ENCODE measurements at places on chromosomes 1 and 21.

DNA sequence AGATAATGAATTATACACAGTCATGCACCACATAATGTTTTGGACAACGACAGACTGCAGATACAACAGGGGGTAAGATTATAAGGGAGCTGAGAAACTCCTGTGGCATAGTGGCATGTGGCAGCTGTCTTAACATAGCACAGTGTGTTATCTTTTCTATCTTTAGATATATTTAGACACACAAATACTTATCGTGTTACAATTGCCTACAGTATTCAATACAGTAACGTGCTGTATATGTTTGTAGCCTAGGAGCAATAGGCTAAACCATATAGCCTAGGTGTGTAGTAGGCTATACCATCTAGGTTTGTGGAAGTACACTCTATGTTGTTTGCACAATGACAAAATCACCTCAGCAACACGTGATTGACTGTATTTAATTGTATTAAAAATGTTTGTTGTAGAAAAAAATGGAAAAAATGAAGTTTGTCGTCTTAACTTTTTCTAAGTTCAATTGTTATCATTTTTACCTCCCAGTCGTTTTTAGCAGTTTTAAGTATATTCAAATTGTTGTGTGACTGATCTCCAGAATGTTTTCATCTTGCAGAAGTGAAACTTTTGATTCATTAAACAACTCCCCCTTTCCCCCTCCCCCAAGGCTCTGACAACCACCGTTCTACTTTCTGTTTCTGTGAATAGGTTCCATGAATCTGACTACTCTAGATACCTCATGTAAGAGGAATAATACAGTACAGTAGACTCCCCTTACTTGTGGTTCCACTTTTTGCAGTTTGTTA, 351.0 kb upstream of the B3GALT2 start:
- DNase-seq, result peak; percentile 76

- no peak for DNase-seq
Measured at GRCh38 chr1:85494904-85495266, 29.9 kb upstream of the DDAH1 start.

DNA sequence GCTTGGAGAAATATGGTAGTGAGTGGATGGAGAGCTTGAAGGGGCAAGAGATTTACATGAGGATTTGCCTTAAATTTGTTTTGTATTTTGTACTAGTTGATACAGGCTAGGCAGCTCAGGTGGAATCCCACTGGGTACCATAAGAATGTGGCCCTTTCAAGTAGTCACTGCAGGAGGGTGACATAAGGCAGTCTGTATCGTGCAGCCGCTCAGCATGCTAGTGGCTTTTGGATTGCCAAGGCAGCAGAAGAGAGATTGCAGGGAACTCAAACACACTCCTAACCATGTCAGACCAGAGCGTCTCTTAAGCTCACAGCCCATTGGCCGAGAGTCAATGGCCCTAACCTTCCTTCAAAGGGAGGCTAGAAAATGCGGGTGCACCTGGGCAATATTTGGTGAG, 420.0 kb downstream of the ADGRL2 start:
- DNase-seq, result no peak

- no peak for DNase-seq
Measured at GRCh38 chr1:229642376-229642775, 16.3 kb downstream of the URB2 start.

- no peak for DNase-seq
Measured at GRCh38 chr1:175708787-175709186, 34.6 kb downstream of the TNR start.

- no peak for DNase-seq
Measured at GRCh38 chr1:224785622-224786021, 143.9 kb upstream of the DNAH14 start.

- DNase-seq, result no peak
Measured at GRCh38 chr21:37341254-37341960, 25.2 kb upstream of the DYRK1A start.

DNA sequence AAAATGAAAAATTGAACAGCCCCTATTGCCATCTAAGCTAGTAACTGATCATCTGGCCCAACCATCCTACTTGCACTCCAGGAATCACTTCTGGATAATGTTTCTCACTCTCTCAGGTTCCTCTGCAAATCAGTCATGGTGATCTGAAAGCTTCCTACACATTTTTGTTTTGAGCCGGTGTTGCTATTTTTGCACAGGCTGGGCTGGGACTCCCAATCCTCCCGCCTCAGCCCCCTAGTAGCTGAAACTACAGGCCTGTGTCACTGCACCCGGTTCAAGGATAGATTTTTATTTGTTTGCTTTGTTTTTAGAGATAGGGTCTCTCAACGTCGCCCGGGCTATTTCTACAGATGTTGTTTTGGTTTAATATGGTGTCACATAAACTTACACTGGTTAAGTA, 40.5 kb upstream of the HMCN1 start:
- DNase-seq, result no peak

- DNase-seq, result peak; percentile 22
Measured at GRCh38 chr1:200530623-200531261, 89.8 kb downstream of the KIF14 start.

DNA sequence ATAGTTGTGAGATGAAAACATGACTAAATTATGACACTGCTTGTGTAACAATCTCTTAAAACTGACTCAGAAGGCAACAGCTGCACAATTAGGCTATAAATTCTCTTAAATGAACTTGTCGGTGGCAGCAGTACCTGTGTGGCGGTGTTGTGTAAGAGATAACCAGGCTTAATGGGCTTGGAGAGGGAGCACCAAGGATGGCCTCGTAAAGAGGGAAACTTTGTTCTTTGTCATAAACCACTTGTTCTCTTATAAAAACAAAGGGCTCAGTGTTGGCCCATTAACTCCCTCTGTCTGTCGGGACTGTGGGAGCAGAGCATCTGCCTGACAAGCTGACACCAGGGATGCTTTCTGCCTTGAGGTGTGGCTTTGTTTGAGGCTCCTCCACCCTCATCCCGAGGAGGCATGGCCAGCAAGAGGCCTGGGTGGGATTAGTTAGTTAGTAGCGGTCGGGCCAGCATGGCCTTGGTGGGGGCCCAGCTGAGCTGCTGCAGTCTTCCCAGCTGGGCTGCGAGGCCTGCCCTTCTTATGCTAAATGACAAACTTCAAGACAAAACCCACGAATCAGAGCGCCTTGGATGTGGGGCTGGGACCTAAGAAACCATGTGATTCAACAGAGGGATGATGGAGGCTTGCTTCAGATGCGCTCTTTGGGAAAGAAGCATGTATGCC, 171.4 kb downstream of the CAMTA1 start:
- no peak for DNase-seq

DNA sequence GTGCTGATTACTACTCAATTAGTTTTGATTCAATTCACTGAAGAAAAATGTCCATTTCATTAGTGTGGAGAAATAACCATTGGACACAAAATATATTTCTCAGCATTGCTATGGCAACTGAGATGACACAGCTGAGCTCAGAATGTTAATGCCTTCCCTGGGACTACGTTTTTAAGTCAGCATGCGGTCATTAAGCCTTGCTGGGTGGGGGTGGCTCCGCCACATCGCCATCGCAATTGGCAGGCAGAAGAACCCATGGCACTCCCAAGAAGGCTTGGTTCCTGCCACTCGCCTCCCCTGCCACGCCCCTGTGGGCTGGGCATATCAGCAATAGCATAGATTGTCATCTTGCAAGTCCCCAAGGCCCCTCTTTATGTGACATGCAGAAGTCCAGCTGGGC, 256.7 kb upstream of the CAMK1G start:
- no peak for DNase-seq

GRCh38 chr21:24561291-24561690, 1046.0 kb downstream of the MRPL39 start:
- DNase-seq, result no peak

DNA sequence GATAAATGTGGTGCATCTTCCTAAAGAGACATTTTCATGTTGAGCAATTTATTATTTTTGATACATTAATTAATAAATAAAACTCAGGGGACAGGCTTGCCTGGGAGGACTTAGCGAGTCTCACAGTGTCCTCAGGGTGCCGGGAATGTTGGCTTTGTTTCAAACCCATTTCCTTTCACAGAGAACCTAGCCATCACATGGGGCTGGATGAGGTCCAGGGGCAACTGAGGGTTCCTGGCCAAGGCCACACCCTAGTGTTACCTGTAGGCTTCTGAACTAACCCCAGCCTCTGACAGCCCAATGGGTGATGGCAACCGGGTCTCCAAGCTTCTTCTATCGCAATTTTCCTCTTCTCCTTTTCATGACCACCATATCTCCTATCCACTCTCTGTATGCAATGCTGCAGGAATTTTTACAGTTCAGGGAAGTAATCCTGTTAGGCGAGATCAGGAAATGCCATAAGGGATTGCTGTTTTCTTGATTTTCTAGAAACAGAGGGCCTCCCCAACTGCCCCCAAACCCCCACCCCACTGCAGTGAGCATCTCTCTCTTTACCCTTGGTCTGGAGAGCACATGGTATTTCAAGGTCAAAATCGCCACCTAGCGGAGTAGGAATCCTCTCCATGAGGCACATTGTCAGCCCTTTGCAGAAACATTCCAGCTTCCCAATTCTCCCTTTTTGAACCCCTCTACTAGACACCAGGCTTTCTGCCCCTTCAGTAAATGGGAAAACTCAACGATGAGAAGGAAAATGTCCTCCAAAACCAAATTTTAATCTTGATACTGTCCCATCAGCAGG, 22.1 kb upstream of the SMYD3 start:
- DNase-seq, result no peak

GRCh38 chr1:96296991-96297390, 424.6 kb upstream of the PTBP2 start:
- DNase-seq, result no peak

- no peak for DNase-seq
Measured at GRCh38 chr1:218259800-218260199, 25.3 kb upstream of the RRP15 start.

DNA sequence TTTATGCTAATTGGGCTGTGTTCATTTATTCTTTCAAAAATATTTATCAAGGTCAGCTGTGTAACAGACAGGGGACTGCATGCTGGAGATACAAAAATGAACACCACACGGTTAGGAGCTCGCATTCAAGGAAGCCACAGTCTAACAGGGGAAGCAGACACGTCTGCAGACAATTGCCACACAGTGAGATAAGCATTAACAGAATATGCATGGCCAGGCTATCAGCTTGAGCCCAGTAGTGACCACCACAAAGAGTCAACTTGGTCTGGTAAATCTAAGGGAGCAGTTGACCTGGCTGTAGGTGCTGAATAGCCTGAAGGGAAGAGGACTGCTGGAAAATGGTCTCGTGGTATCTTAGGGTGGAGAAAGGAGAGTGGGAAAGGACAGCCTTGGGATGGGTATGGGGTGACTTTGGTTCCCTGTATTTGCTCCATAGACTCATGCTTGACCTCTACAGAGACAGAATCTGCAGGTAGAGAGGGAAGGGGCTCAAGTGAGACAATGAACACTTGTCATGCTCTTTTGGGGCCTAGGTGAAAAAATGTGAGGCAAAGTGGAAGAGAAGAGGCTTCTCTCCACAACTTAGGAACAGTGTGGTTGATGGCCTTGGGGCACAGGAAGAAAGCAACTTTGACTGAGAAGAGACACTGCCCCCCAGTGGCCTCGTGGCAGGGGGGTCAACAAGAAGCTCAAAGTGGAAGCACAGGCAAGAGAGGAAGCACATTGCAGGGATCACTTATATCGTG, 7.6 kb upstream of the NPL start:
- peak; percentile 76 for DNase-seq

- no peak for DNase-seq
Measured at GRCh38 chr1:45221716-45222115, 15.3 kb upstream of the ZSWIM5 start.

DNA sequence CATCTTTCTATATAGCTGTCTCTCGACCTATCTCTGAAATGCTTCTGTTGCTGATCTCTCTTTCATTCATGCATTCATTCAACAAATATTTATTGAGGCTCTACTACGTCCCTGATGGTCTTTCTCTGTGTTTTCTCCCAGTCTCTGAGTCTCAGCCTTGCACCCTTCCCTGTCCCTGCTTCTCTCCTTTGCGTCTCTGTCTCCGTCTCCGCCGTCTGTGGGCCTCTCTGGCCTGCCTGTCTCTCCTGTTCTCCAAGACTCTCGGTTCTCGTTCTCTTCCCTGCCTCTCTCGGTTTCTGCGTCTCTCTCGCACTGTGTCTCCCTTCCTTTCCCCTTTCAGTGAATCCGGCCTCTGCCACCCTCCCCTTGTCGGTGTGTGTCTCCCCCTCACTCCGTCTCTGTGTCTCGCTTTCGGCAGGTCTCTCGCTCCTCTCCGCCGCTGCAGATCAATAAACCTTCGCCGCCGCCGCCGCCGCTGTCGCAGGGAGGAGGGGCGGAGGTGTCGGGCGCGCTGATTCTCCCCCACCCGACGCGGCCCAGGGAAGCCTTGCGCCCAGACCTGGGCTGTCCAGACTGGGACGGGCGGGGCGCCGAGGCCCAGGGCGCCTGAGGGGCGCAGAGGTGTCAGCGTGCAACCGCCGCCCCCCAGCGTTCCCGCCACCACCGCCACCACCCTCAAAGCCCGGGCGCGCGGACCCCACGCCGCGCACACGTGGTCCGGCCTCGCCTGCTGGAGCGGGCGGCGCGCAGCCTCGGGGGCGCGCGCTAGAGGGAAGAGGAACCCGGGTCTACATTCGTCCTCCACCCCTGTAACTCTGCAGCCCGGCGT, 3.0 kb downstream of the EFNA3 start:
- no peak for DNase-seq

- DNase-seq, result no peak
Measured at GRCh38 chr1:3702990-3703728, 49.1 kb upstream of the CCDC27 start.

DNA sequence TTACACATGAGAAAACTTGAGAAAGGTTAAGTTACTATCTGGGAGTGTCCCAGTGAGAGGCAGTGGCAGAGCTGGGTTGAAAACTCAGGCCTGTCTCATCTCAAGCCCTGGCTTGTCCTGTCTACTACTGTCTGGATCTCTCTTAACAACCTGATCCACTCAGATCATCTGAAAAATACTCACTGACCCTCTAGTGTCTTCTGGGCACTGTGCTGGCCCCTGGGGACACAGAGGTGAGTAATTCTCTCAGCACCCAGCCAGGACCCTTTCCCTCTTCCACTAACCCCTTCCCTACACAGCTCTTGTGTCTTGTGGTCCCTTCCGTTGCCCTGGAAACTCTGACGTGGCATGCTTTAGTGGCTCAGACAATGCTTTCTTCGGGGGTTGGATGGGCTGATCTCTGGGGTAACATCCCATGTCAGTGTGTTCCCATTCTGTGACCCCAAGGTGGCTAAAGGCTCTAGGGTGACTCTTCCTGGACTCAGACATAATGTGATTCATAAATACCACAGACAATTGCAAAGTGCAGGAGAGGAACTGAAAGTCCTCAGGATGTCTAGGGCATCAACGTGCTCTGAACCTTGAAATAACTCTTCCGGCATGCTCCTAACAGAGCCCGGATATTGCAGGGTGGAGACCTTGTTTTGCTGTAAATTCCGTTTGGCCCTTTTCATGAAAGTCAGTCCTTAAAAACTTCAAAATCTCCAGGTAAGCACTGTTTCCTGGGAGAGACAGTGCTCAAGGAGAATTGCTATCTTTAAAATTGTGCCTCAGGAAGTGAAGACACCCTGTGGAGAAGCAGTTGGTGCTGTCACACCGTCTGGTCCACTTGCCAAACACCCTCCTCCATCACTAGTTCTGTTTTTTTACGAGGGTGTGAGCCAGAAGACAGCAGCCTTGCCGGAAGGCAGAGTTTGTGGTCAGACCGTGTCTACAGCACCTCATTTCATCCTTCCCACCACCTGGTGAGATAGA, 4.0 kb downstream of the SHISAL2A start:
- peak; percentile 78 for DNase-seq

Measured in activated CD4-positive, alpha-beta memory T cell treated with anti-CD3 and anti-CD28 coated beads, Interleukin-2, amount 10 ng/mL, durations not matched to agents 7 days and 5 days (primary cell).